ENCODE measurements at places on chromosomes 4 and X. TPM values are rescaled to one million over a fixed set of nuclear protein-coding genes. Genes with fewer than 3 reads are reported as not detected.

GRCh38 chrX:137198040-137198439 is 164.2 kb upstream of the GPR101 start:
- H3K4me3 ChIP-seq, result no peak overlapping the region
- H3K27ac ChIP-seq, result no peak overlapping the region
- H3K27me3 ChIP-seq, result no peaks in the 10 kb centered on the region
- no peak for DNase-seq
- no peaks in the 10 kb centered on the region for H3K36me3 ChIP-seq

The CLDN34 gene
- not detected for total RNA-seq

DNA sequence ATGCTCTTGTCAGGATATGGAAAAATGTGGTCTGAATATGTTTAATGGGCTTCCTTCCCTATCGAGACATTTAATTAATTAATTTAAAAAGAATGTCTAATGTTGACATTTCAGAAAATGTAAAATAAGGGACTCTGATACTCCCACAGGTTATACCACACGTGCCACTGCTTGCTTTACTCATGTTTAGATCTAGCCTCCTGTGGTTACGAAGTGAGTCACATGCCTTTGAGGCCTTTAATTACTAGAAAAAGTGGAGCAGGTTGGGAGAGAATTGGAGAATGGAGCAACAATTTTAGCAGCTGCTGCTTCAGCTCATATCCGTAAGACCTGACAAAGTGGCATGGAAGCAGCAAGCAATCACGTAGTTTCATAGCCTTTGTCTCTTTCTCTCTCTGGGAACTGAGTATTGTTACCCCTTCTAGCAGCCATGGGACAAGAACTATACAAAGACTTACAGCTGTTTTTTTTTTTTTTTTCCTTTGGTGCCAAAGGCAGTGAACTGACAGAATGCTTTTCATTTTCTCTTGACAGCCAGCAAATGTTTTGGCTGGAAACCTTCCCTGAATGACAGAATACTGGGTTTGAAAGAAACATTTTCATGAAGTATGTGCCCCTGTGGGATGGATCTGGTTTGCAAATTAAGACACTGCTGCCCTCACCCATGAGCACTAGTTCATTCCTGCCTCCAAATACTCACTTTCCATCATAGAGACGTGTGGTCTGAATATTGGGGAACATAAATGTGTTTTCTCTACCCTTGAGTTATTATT is 355.1 kb upstream of the PABPC5 start:
- no peak for DNase-seq
- no peaks in the 10 kb centered on the region for H3K36me3 ChIP-seq
- H3K4me3 ChIP-seq, result no peak overlapping the region
- H3K4me1 ChIP-seq, result no peaks in the 10 kb centered on the region

The CCNA2 gene
- total RNA-seq, result not detected

- H3K4me3 ChIP-seq, result no peak overlapping the region
- no peak overlapping the region for H3K27ac ChIP-seq
- no peaks in the 10 kb centered on the region for H3K27me3 ChIP-seq
- H3K4me1 ChIP-seq, result no peaks in the 10 kb centered on the region
- H3K36me3 ChIP-seq, result no peaks in the 10 kb centered on the region
- DNase-seq, result peak; percentile 81
These were observed 50.2 kb downstream of the DDX3X start for GRCh38 chrX:41384051-41384705.

The TMPRSS11A gene
- total RNA-seq, result not detected

DNA sequence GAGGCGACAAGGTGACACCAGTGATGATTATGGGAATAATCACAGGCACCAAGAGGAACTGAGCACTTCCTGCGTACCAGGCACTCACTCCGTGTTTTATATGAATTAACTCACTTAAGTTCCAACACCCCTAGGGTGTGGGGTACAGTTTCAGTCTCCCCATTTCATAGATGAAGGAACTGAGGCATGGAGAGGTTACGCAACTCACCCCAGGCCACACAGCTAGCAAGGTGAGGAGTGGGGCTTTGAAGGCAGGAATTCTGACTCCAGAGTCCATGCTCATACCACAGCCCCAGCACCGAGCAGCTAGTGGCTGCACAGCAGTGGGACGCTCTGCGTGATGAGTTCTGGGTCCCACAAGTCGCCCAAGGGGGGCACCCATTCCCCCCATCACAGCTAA is 29.9 kb downstream of the PPP2R2C start:
- H3K27me3 ChIP-seq, result no peaks in the 10 kb centered on the region
- no peak overlapping the region for H3K27ac ChIP-seq
- H3K4me1 ChIP-seq, result peaks cover 4% of the 10 kb centered on the region
- DNase-seq, result no peak

GRCh38 chrX:42869011-42869410 is 91.0 kb upstream of the PPP1R2C start:
- no peak overlapping the region for H3K4me3 ChIP-seq
- no peak for DNase-seq
- no peaks in the 10 kb centered on the region for H3K4me1 ChIP-seq

The ARHGAP36 gene
- total RNA-seq, result not detected

GRCh38 chr4:125739760-125740159 is 425.0 kb downstream of the FAT4 start:
- no peak overlapping the region for H3K4me3 ChIP-seq
- H3K4me1 ChIP-seq, result peaks cover 15% of the 10 kb centered on the region
- H3K36me3 ChIP-seq, result no peaks in the 10 kb centered on the region
- DNase-seq, result peak; percentile 67
- no peaks in the 10 kb centered on the region for H3K27me3 ChIP-seq

- no peaks in the 10 kb centered on the region for H3K27me3 ChIP-seq
- no peak overlapping the region for H3K27ac ChIP-seq
- no peaks in the 10 kb centered on the region for H3K4me1 ChIP-seq
These were observed 76.4 kb downstream of the JAKMIP1 start for GRCh38 chr4:6123976-6124375.

GRCh38 chrX:149213264-149213663 is 291.8 kb downstream of the IDS start:
- H3K4me1 ChIP-seq, result no peaks in the 10 kb centered on the region
- H3K27me3 ChIP-seq, result no peaks in the 10 kb centered on the region
- no peak for DNase-seq
- no peak overlapping the region for H3K4me3 ChIP-seq

DNA sequence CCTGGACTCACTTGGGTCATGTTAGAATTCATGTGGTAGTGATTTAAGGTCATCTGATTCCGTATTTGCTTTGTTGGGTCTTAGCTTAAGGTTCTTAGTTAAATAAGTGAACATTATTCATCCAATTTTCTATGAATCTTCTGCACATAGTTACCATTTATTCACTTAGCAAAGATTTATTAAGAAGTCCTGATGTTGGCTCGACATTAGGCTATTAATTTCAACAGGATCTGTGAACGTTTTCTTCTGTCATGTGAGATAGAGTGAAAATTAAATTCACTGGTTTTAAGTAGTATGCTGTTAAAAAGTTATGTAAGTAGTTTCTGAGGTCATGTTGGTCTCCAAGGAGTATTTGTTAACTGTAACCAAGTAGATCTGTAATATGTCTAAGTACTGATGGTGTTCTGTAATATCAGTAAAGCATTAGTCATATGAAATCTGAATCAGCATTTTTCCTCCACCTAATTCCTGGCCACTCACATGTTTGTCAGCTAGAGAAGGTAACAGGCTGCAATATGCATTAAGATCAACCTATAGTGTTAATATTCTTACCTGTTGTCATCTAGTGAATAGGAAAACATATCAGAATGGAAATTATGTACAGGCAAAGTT is 155.6 kb downstream of the PCDH7 start:
- H3K36me3 ChIP-seq, result no peaks in the 10 kb centered on the region
- DNase-seq, result no peak
- H3K4me3 ChIP-seq, result no peak overlapping the region
- no peak overlapping the region for H3K27ac ChIP-seq

DNA sequence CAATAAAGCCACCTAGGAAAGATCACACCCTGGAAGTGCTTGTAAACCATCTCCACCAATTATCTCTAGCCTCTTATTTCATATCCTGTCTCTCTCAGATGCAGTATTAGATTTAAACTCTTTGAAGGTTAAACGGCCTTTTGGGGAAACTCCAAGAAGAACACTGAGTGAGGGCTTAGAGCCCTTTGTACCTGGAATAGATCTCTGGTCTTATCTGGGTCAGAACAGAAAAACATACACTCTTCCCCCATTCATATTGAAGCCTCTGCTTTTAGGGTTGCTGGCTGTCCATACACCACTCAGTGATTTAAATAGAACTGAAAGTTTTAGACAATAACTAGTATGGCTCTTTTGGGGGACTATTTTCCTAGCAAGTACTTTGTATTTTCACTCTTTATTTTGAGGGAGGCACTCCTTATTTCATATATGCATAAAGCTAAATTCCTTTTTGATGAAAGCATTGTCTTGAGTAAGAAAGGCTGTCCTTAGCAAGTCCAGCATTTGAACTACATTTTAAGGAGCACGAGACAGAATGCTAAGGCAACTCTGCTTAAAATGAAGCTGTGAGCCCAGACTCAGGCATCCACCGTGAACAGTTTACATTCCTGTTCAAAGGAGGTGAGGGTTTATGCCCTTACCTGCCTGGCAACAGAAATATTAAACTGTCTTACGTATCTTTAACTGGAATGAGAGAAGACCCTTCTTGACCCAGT is 17.4 kb downstream of the YY2 start:
- DNase-seq, result no peak
- H3K27ac ChIP-seq, result no peak overlapping the region
- no peaks in the 10 kb centered on the region for H3K4me1 ChIP-seq
- H3K36me3 ChIP-seq, result no peaks in the 10 kb centered on the region
- no peak overlapping the region for H3K4me3 ChIP-seq
- H3K27me3 ChIP-seq, result no peaks in the 10 kb centered on the region

The LIN54 gene
- 6.9 TPM for total RNA-seq

The XAGE1A gene
- not detected for total RNA-seq

GRCh38 chr4:147368948-147369347 is 111.9 kb upstream of the EDNRA start:
- H3K27ac ChIP-seq, result no peak overlapping the region
- no peaks in the 10 kb centered on the region for H3K4me1 ChIP-seq
- DNase-seq, result no peak
- no peaks in the 10 kb centered on the region for H3K36me3 ChIP-seq
- no peaks in the 10 kb centered on the region for H3K27me3 ChIP-seq

GRCh38 chrX:143429811-143430210 is 87.5 kb downstream of the SPANXN3 start:
- H3K4me1 ChIP-seq, result no peaks in the 10 kb centered on the region
- no peaks in the 10 kb centered on the region for H3K27me3 ChIP-seq
- no peak overlapping the region for H3K27ac ChIP-seq
- DNase-seq, result no peak

- no peaks in the 10 kb centered on the region for H3K36me3 ChIP-seq
- DNase-seq, result no peak
- no peak overlapping the region for H3K4me3 ChIP-seq
- H3K4me1 ChIP-seq, result no peaks in the 10 kb centered on the region
These were observed 192.1 kb upstream of the PCDH10 start for GRCh38 chr4:132956962-132957361.

The MGST2 gene
- 98.8 TPM for total RNA-seq

The EVC gene
- 3.2 TPM for total RNA-seq

DNA sequence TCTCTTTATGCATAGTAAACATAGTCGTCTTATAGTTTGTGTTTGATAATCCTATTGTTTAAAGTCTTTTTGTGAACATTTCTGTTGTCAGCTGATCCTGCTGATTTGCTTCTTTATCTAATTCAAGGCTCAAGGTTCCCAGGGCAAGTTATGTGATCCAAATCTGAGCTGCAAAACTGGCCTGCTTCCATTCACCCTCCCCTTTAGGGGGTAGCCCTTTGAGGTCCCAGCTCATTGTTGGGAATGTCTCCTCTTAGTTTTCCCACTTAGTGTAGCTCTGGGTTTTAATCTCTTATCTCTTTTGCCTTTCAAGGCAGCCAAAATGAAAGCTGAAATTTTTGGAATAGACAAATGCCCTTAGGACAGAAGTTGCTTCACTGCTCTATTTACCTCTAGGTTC is 40.2 kb upstream of the MAGED1 start:
- H3K4me3 ChIP-seq, result no peak overlapping the region
- no peak for DNase-seq
- H3K27me3 ChIP-seq, result no peaks in the 10 kb centered on the region
- H3K36me3 ChIP-seq, result peaks cover 6% of the 10 kb centered on the region

DNA sequence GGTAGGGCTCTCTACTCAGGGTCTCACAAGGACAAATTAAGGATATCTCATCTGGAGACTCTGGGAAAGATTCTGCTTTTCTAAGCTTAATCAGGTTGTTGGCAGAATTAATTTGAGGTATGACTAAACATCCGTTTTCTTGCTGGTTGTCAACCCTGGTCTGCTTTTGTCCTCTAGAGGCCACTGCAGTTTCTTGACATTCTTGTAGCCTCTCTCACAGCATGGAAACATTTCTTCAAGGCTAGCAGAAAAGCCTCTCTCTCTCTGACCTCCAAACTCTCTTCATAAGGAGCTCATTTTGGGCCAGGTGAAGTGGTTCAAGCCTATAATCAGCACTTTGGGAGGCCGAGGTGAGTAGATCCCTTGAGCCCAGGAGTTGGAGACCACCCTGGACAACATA is 749.5 kb upstream of the PCDH7 start:
- no peak overlapping the region for H3K4me3 ChIP-seq
- no peaks in the 10 kb centered on the region for H3K36me3 ChIP-seq
- DNase-seq, result no peak

The TRMT10A gene
- total RNA-seq, result 4.4 TPM

The DUX4 gene
- total RNA-seq, result not detected

DNA sequence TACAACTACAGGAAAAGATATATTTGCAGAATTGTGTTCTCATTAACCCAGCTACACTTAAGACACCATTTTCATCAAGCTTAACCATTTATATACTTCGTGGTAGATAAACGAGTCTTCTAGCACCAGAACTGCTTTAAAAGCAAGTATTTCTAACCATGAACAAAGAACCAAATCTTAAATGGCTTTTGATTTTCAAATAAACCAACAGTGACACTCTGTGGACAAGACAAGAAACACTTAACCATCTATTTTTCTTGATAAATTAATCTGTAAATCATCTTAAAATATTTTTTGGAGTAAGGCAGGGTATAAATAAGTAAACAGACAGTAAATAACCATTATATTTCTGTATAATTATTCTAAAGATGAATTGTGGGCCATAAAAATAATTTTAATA is 10.2 kb downstream of the BEND2 start:
- H3K27ac ChIP-seq, result no peak overlapping the region
- H3K4me3 ChIP-seq, result no peak overlapping the region
- H3K4me1 ChIP-seq, result no peaks in the 10 kb centered on the region
- H3K27me3 ChIP-seq, result no peaks in the 10 kb centered on the region
- DNase-seq, result no peak

DNA sequence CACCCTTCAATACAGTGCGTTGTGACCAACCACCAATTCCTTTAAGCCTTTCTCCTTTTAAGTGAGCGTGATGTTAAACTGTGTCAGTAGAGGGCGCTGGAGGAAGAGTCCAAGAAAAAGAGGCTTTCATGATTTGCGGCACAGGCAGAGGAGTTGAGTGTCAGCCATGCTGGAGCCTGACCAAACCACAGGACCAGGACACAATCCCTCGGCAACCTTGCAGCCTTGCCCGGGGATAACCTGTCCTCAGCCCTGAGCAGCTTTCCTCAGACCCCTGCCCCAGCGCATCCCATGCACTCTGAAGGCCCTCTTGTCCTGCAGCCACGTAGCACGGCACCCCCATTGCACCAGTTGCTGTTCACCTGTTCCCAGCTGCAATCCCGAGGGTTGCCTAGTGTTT is 53.5 kb upstream of the SMIM31 start:
- no peak overlapping the region for H3K27ac ChIP-seq
- H3K36me3 ChIP-seq, result no peaks in the 10 kb centered on the region

- no peaks in the 10 kb centered on the region for H3K27me3 ChIP-seq
- no peaks in the 10 kb centered on the region for H3K4me1 ChIP-seq
- no peaks in the 10 kb centered on the region for H3K36me3 ChIP-seq
These were observed 72.2 kb downstream of the RWDD4 start for GRCh38 chr4:183586824-183587223.

The XKRX gene
- 0.19 TPM for total RNA-seq

- H3K4me3 ChIP-seq, result no peak overlapping the region
- no peak overlapping the region for H3K27ac ChIP-seq
- no peaks in the 10 kb centered on the region for H3K36me3 ChIP-seq
- H3K4me1 ChIP-seq, result no peaks in the 10 kb centered on the region
These were observed 8.2 kb downstream of the FAM184B start for GRCh38 chr4:17773135-17773698.

The LRCH2 gene
- total RNA-seq, result 1.1 TPM
